ENCODE measurements at places on chromosomes 3 and 15.

GRCh38 chr3:171954690-171955383 is 84.5 kb upstream of the FNDC3B start:
- no peak for DNase-seq

DNA sequence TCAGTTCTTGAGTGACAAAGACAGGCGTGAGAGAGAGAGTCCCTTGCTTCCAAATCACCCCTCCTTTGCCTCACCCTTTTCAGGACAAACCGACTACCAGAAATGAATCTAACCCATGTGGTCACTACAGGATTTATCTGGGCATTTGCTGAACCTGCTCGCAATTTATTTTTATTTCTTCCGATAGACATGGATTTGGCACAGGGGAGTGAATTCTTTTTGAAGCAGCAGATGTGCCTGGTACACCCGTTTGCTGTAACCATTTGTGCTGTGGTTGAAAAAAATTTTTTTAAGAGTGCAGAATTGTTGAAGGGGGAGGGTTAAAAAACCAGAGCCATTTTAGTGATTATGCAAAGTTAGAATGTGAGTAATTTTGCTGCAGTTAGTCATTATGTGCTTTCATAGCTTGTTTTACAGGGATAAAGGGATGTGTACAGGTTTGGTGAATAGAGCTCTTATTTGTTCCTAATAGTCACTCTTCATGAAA is 442.0 kb downstream of the LPP start:
- DNase-seq = no peak

- DNase-seq = no peak
Measured at GRCh38 chr3:133169331-133170068, 131.3 kb downstream of the TMEM108 start.

GRCh38 chr15:74173380-74174218 is at the start of gene ISLR:
Gene ISLR (plus strand): TSS chr15:74173710. CDS start chr15:74174859, 1,149 bp downstream.
- DNase-seq = no peak

GRCh38 chr3:155604126-155604525 is 140.7 kb downstream of the PLCH1 start:
- no peak for DNase-seq

DNA sequence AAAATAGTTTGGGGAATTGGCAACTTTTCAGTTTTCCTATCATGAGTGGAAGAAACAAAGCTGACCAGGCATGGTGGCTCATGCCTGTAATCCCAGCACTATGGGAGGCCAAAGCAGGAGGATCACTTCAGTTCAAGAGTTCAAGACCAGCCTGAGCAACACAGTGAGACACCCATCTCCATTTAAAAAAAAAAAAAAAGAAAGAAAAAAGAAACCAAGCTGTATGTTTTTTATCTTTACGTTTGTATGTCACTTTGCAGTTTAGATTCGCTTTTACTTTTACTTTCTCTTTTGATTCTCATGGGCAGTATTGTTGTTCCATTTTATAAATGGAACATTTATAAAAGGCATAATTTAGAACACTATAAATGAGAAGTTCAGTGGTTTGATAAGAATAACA is 31.2 kb upstream of the TNIK start:
- DNase-seq = no peak

- DNase-seq = no peak
Measured at GRCh38 chr15:33086500-33087121, 107.9 kb downstream of the FMN1 start.

DNA sequence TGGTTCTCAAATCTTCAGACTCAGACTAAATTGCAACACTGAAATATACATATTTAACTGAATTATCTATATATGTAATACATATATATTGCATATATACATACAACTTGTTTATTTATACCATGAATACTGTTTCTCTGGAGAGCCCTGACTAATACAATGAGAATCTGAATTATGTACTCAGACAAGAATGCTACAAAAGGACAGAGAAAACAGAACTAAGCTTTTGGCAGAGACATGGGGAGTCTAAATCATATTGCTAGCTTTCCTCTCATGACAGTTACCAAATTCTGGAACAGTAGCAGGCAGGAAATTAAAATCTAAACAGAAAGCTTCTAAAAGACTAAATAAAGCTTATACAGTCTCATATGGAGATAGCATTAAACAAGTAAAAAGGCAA is 142.4 kb upstream of the KCNMB2 start:
- DNase-seq = no peak

- DNase-seq = no peak
Measured at GRCh38 chr15:81256916-81257315, 60.2 kb downstream of the IL16 start.

- DNase-seq = no peak
Measured at GRCh38 chr3:23960649-23961048, 15.6 kb downstream of the NR1D2 start.

GRCh38 chr3:186754006-186754405 is 29.4 kb upstream of the EIF4A2 start:
- no peak for DNase-seq

GRCh38 chr15:63449731-63450130 is 54.7 kb upstream of the USP3 start:
- DNase-seq = no peak

GRCh38 chr3:142053244-142053643 is 96.1 kb downstream of the TFDP2 start:
- no peak for DNase-seq

DNA sequence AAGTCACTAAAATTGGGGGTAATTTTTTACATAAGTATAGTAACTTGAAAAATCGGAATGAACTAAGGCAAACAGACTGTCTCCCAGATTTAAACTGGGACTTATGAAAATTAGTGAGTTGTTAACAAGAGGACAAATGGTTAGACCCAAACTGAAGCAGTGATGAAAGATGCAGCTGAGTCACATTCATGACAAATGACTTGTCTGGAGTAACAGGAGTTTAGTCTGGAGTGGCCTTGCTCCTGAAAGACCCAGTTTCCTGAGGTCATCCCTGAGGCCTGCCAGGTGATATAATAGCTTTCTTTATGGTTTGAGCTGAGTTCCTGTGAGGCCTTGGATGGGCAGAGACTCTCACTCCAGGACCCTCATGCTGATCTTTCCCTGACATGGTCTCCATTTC is 9.6 kb upstream of the CTDSPL start:
- DNase-seq = no peak

GRCh38 chr15:39192351-39192750 is 388.5 kb upstream of the THBS1 start:
- DNase-seq = no peak

DNA sequence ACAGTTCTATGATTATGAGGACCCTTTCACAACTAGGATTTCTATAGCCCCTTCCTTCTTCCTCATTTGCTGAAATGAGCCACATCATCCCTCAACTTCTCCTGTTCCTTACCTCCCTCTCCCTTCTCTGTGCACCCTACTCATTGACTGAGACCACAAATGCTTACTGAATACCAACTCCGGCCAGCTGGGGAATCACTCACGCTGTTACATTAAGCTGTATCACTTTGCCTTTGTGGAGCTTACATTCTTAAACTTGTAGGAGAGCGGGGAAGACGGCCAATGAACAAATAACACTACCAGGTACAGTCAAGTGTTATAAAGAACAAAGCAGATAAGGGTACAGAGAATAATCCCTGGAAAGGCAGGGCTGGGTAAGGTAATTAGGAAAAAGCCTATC is 5.7 kb downstream of the SUCLG2 start:
- DNase-seq = no peak

GRCh38 chr3:95226437-95226836 is 1163.6 kb downstream of the NSUN3 start:
- DNase-seq = no peak

- no peak for DNase-seq
Measured at GRCh38 chr3:120554812-120555606, 41.1 kb upstream of the NDUFB4 start.

GRCh38 chr15:71125831-71126450 is 10.7 kb downstream of the THSD4 start:
- no peak for DNase-seq

GRCh38 chr3:196501316-196502044 is 2.1 kb downstream of the RNF168 start:
- no peak for DNase-seq

- no peak for DNase-seq
Measured at GRCh38 chr3:51945031-51945840, 3.1 kb downstream of the PARP3 start.

DNA sequence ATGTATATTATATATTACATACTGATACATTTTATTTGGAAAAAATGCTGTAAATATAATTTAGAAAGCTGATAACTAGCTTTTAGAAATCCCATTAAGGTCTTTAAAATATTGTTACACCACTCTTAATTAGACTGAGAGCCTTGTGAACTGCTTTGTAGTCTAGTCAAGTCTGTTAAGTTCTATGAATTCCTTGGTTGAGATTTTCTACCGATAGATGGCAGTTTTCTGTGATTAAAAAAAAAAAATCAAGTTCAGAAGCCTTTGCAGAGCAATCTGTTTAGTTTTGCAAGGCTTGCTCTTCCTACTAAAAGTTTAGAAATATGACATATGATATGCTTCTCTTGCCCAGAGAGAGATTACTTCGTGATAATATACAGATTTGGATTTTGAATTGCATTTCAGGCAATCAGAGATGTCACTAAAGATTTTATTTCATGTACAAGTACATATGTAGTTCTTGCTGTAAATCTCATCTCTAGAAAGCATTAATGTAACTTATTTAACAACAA is 60.4 kb upstream of the SLITRK3 start:
- no peak for DNase-seq

- no peak for DNase-seq
Measured at GRCh38 chr3:197082871-197083270, 53.3 kb upstream of the MELTF start.

DNA sequence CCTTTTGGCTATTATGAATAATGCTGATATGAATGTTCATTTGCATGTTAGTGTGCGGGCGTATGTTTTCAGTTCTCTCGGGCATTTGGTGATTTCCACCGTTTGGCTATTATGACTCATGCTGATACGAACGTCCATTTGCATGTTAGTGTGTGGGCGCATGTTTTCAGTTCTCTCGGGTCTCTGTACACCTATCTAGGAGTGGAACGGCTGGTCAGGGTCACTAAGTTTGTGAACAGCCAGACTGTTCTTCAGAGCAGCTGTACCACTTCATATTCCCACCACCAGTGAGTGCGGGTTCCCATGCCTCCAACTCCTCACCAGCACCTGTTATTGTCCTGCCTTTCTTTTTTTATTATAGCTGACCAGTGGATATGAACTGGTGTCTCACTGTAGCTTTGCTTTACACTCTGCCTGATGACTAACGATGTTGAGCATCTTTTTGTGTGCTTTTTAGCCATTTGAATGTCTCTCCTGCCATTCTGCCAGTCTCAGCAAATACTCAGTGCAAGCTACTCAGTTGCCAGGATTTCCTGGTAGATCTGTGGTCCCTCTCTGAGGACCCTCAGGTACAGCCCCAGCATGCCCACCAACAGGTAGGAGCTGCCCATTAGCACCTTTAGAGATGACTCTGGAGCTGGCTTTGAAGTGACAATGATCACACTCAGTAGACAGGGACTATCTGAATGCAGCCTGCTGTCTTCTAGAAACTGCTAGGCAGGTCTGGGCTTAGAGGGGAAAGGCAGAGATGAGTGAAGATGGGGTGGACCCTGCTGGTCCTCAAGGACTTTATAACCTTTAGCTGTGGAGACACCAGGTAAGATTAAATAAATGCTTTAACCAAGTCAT is 141.1 kb downstream of the XXYLT1 start:
- no peak for DNase-seq

GRCh38 chr3:177931346-177931745 is 604.9 kb upstream of the KCNMB2 start:
- no peak for DNase-seq

DNA sequence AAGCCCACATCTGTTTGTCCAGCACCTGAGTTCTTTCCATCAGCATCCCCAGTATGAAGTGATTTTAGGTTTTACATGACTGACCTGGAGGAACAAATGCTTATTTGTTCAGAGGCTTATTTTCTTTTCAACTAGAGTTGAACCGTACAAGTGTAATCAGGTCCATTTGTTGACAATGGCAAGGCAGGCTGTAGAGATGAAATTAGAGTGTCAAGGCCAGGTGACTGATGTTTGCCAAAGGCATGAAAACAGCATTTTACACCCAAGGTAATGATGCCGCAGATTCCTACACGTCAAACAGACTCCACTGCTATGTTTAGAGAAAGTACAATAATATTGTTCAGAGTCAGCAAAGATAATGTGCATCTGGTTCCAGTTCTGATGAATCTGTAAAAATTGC is 96.5 kb downstream of the KCNAB1 start:
- no peak for DNase-seq

- DNase-seq = no peak
Measured at GRCh38 chr15:38164507-38164906, 88.1 kb upstream of the SPRED1 start.

DNA sequence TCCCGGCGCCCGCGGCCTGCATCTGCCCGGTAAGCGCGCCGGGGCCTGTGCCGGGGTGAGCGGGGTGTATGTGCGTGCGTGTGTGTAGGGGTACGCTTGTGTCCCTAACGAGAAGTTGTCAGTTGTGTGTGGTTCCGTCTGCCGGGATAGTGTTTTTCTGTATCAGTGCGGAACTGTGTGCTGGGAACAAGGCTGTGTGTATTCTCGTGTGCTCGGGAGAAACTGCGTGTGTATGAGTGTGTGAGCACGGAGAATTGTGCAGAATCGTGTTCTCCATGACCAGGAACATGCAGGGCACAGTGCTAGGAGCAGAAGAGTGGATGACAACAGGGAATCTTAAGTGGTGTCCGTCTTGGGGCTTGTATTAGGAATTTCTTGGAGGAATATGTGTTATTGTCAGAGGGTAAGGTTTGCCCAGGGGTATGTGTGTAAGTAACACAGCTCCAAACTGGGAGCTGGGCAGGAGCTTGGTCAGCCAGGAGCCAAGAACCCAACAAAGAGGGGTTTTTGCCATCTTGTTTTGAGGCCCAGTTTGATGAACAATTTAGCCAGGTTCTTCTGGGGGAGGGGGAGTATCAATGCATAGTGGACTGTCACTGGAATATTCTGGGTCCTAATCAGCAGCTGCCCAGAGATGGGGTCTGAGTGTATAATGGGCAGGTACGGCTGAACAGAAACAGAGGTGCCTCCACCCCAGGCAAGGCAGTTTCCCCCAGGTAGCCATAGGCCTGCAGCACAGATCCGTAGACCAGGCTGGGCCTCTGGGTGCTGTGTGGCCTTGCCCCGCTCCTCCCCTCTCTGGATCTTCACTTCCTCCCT is 2.1 kb downstream of the ISL2 start:
- DNase-seq = no peak

DNA sequence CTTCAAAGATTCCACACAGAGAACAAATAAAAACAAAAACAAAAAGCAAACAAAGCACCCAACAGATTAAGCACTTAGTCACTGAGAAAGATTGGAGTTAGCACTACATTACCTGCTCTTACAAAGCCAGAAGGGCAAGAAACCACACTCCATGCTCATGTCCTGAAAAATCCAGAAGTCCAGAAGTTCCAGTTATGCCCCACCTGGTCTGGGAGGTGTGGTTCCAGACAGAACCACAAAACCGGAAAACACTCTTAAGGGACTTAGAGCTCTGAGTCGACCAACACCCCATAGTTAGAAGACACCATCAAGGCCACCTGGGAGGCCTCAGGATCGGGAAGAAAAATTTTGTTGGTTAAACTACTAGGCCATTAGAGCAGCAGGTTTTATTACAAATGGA is 88.9 kb downstream of the TNIK start:
- no peak for DNase-seq

DNA sequence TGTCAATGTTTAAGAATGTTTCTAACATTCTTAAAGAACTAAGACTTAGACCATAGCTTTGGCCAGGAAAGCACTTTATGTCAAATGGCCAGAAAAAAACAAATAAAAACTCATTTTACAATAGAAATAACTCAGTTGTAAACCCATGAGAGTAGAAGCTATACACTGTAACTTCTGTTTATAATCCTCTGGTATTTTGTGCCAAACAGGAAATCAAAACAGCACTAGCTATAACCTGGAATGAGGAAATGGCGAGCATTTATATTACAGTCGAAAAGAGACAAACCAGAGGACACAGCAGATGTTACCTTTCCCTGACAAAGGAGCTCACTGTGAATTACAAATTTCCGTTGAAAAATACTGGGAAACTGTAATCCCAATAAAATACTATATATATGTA is 10.3 kb downstream of the GK5 start:
- DNase-seq = no peak

Measured in stimulated activated CD4-positive, alpha-beta T cell treated with anti-CD3 and anti-CD28 coated beads, Interleukin-4, amount 100 ng/mL, for 48 hours (primary cell).